ENCODE measurements at places on chromosomes 3 and 15. TPM values are rescaled to one million over a fixed set of nuclear protein-coding genes. Genes with fewer than 3 reads are reported as not detected.

ADAMTS9 gene
- total RNA-seq = 36.5 TPM

GRCh38 chr3:102972350-102972749 is 537.5 kb downstream of the ZPLD1 start:
- no peak overlapping the region for H3K27ac ChIP-seq
- DNase-seq = no peak
- no peak overlapping the region for H3K4me3 ChIP-seq
- no peaks in the 10 kb centered on the region for H3K27me3 ChIP-seq
- H3K4me1 ChIP-seq = no peaks in the 10 kb centered on the region
- no peaks in the 10 kb centered on the region for H3K36me3 ChIP-seq

GRCh38 chr3:194195611-194196010 is 59.7 kb downstream of the HES1 start:
- peaks cover 23% of the 10 kb centered on the region for H3K4me1 ChIP-seq
- H3K27ac ChIP-seq = no peak overlapping the region
- no peak for DNase-seq
- H3K36me3 ChIP-seq = no peaks in the 10 kb centered on the region
- H3K4me3 ChIP-seq = no peak overlapping the region

CRABP1 gene
- total RNA-seq = 30.8 TPM

EPHB3 gene
- total RNA-seq = 0.77 TPM

GRCh38 chr3:37014620-37015019 is 21.3 kb downstream of the MLH1 start:
- H3K27me3 ChIP-seq = no peaks in the 10 kb centered on the region
- H3K4me3 ChIP-seq = no peak overlapping the region
- no peak overlapping the region for H3K27ac ChIP-seq
- peaks cover 56% of the 10 kb centered on the region for H3K36me3 ChIP-seq

DNA sequence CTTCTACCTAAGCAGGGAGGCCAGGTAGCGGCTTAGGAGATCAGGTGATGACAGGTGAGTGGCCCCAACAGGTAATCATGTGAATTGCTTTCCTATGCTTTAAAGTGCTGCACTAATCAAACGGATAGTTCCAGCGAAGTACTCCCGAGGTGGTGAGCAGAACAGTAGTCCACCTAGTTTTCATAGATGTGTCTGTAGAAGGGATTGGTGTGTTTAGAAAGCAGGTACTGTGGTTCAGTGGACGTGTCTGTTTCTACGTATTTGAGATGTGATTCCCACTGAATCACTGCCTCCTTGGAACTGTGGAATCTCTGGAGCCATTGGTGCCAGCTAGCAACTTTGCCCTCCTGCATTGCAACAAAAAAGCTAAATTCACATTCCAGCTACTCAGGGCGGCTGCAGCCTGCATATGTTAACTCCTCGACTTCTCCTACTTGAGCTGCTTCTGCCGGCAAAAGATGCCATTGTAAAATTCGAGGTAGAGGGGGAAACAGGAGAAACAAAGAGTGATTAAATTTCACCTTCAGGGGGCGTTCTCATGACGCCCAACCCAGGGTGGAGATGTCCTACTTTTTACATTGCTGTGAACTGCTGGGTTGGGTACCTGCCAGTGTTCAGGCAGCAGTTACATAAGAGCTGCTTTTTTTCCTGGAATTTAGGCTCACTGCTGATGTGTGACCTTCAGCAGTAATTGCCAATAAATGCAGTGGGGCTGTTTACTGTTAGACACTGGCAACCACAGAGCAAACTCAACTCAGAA is 227.3 kb downstream of the ITPR1 start:
- H3K36me3 ChIP-seq = peaks cover 19% of the 10 kb centered on the region
- H3K27me3 ChIP-seq = no peaks in the 10 kb centered on the region
- H3K4me1 ChIP-seq = peaks cover 18% of the 10 kb centered on the region
- no peak overlapping the region for H3K4me3 ChIP-seq

GRCh38 chr3:81922404-81922803 is 161.0 kb upstream of the GBE1 start:
- DNase-seq = no peak
- H3K27me3 ChIP-seq = no peaks in the 10 kb centered on the region
- no peaks in the 10 kb centered on the region for H3K4me1 ChIP-seq
- H3K27ac ChIP-seq = no peak overlapping the region
- no peak overlapping the region for H3K4me3 ChIP-seq

GRCh38 chr15:52331490-52332240 is 36.1 kb upstream of the MYO5C start:
- H3K4me1 ChIP-seq = no peaks in the 10 kb centered on the region
- no peak overlapping the region for H3K27ac ChIP-seq
- H3K4me3 ChIP-seq = no peak overlapping the region
- DNase-seq = no peak

- H3K4me1 ChIP-seq = no peaks in the 10 kb centered on the region
- H3K4me3 ChIP-seq = no peak overlapping the region
- no peak overlapping the region for H3K27ac ChIP-seq
These were observed 92.6 kb downstream of the ERC2 start for GRCh38 chr3:56375654-56376053.

FOXL2 gene
- not detected for total RNA-seq

GRCh38 chr3:158217992-158218391 is 108.1 kb downstream of the RSRC1 start:
- H3K27me3 ChIP-seq = no peaks in the 10 kb centered on the region
- no peaks in the 10 kb centered on the region for H3K4me1 ChIP-seq
- H3K4me3 ChIP-seq = no peak overlapping the region

- H3K4me3 ChIP-seq = no peak overlapping the region
- no peaks in the 10 kb centered on the region for H3K36me3 ChIP-seq
- H3K27me3 ChIP-seq = no peaks in the 10 kb centered on the region
- no peak for DNase-seq
- H3K4me1 ChIP-seq = no peaks in the 10 kb centered on the region
These were observed 114.4 kb downstream of the PDZRN3 start for GRCh38 chr3:73510334-73510733.

POTEB gene
- not detected for total RNA-seq

- no peak overlapping the region for H3K4me3 ChIP-seq
- H3K27ac ChIP-seq = no peak overlapping the region
- no peaks in the 10 kb centered on the region for H3K4me1 ChIP-seq
These were observed 8.9 kb upstream of the SGO1 start for GRCh38 chr3:20194793-20195460.

C3orf80 gene
- total RNA-seq = 1.4 TPM

Measured in spleen (tissue), 13 donors.